ENCODE measurements at places on chromosomes 5 and 9. TPM values are rescaled to one million over a fixed set of nuclear protein-coding genes. Genes with fewer than 3 reads are reported as not detected.

Gene MLANA
- total RNA-seq, result not detected

Gene ALDH1A1
- not detected for total RNA-seq

DNA sequence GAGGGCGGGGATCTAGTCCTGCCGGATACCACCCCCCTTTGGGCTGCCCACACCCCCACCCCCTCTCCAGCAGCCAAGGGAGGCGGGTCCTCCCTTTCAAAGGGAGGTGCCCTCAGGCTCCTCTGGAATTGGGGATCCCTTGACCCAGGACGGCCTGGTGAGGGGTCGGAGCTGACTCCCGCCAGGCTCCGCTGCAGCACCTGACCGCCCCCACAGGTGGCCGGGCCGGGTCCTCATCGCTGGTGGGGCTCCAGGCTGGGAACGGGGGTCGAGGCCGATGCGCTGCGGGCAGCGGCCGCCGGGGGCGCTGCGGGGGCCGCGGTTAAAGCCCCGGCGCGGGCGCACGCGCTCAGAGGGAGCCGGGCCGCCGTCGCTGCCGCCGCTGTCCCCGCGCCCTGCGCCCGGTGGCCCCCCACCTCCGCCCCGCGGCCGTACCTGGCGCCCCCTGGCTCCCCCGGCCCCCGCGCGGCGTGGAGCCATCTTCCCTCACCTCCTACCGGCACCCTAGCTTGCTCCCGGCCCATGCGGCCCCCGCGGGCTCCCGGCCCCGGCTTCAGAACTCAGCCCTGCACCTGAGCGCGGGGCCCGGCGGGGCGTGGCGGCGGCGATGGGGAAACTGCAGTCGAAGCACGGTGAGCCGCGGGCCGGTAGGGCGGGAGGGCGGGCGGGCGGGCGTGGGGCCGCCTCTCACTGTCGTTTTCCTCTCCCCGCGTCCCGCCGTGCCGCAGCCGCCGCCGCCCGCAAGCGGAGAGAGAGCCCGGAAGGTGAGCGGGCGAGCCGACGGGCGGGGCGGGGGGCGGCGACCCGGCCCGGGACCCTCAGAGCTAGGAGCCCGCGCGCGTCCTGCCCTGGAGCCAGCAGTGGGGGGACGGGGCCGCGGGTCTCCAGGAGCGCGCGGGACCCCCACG, at the start of gene NKD2:
TSS of gene NKD2 (plus strand) at position 352 of the 908 bp plus-strand sequence. CDS start at position 608, 256 bp downstream.
- DNase-seq, result peak; percentile 47

DNA sequence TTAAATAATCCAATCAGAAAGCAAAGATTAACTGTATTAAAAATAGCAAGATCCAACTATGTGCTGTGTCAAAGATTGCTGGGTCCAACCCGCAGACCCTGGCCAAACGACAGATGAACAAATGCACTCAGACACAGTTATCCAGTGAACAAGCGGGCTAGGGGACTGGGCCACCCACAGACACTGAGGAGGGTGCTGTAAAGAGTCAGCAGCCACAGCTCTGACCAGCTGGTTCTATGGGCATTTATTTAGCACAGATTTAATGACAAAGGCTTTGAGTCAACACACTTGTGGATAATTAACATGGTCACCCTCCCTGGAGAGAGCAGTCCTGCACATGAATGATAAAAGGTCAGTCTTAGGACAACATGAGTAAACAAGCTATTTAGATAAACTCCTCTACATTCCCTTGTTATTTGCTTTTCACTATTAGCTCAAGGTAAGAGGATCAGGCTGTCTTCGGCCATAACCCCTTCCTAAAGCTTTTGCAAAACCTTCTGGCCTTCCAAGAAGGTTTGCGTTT, 424.9 kb downstream of the HINT1 start:
- no peak for DNase-seq

Gene TAF11L10
- total RNA-seq, result not detected

GRCh38 chr9:35285731-35286130, 123.9 kb downstream of the UNC13B start:
- DNase-seq, result no peak

Gene WDR38
- total RNA-seq, result not detected

DNA sequence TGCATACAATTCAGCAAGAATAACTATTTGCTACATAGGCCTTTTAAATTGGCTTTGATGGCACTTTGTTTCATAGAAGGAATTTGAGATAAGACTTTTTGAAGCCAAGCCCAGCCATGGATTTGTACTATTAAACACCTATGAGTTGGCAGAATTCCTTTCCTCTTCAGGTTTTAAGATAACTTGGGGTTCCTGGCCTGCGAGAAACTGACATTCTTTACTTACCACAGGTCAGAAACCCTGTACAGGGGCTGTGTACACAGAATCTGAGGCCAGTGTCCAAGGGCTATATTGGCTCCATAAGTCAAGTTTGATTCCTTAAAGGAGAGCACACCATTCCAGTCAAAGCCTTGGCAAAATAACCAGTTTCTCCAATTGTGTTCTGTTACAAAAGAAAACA, 10.8 kb upstream of the BTNL3 start:
- DNase-seq, result no peak

Gene UBE2QL1
- not detected for total RNA-seq

Gene HDHD3
- total RNA-seq, result 14.0 TPM

DNA sequence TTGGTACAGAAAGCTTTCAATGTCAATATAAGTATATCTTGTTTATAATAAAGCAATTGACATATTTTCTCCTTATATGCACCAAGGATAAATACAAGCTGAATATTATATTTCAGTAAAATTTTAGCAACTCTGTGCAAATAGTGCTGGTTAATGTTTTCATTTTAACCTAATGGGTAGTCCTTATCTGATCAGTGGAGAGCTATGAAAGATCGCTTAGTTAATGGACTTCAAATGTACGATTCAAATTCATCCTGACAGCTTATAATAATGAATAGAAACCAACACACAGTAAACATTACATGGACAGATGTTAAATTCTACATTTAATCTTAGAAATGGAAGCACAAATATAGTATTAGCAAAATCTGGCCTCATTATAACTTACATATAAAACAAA, 1495.2 kb upstream of the C9orf72 start:
- no peak for DNase-seq

Gene FOXD4L6
- not detected for total RNA-seq

GRCh38 chr5:181069767-181070491, 29.9 kb downstream of the BTNL9 start:
- DNase-seq, result no peak

- DNase-seq, result no peak
These were observed 1.8 kb downstream of the SKP2 start for GRCh38 chr5:36153726-36154125.

Gene CDKN2AIPNL
- total RNA-seq, result 31.3 TPM

- DNase-seq, result no peak
These were observed 59.2 kb upstream of the TRAF1 start for GRCh38 chr9:120985819-120986222.

DNA sequence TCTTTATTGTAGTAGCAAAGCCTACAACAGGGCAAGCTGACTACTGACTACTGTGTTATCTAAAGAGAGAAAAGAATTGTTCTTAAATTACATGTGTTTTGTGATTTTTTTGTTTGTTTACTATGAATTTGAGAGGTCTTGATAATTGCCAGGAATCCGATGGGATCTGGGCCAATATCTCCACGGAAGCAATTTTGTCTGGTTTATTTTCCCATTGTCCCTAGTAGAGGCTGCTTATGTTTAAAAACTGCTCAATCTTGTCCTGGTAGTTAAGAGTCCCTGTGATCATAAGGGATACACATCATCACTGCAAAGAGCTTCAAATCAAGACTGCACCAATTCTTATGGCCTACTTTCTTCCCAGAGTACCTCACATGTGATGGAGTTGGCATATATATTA, 94.4 kb downstream of the GLDC start:
- DNase-seq, result no peak

DNA sequence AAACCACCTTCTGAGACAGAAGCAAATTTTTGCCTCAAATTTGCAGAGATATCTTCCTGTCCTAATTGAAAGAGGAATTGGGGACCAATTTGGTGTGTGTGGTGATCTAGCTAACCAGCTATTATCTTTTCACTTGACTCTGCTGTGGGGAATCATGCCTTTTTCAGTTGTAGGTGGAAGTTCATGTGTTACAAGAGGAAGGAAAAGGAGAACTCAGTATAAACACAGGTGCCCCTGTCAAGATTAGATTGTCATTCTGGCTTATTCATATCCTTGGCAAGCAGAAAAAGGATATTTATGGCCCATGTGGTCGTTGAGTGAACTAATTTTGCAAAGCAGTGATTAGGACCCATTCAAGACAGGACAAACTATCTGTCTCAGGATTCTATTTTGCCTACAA, 336.8 kb upstream of the SLC30A5 start:
- DNase-seq, result no peak

GRCh38 chr9:91170951-91171350, 190.8 kb downstream of the AUH start:
- no peak for DNase-seq

DNA sequence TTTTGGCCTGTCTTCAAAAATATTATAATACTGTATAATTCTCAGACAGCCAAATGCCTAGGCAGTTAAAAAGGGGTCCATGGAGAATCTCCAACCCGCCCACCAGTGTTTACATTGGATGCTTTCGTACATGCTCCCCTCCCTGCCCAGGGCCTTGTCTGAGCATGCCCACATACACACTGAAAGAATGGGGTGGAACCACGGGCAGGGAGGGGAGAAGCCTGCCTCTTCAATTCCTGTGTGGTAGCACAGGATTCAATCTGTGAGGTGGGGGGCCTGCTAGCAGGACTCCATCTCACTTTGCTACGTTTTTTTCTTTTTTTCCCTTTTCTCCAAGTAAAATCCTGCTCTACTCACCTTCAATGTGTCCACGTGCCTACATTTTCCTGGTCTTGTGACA, 314.7 kb upstream of the GRAMD2B start:
- no peak for DNase-seq

- no peak for DNase-seq
These were observed 6.5 kb downstream of the GLIS3 start for GRCh38 chr9:4293293-4293941.

Gene DRD1
- not detected for total RNA-seq

GRCh38 chr5:74094782-74095108, 468.7 kb downstream of the ARHGEF28 start:
- DNase-seq, result no peak

DNA sequence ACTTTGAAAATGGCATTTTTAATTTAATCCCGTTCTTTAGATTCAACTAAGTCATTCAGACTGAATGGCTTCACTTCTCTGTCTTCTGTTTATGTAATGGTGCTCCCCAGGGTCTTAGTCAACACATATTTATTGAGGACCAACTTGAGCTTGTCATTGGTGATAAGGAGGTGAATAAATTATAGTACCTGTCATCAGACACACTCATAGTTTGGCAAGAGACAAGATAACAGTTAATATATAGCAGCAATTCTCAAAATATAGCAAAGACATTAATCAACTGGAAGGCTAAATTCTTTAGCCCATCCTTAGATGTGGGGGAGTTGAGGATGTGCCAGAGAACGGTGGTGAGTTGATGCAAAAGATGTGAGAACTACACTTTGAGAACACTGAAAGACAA, 78.4 kb downstream of the MACIR start:
- DNase-seq, result no peak

Gene COL23A1
- 0.68 TPM for total RNA-seq

DNA sequence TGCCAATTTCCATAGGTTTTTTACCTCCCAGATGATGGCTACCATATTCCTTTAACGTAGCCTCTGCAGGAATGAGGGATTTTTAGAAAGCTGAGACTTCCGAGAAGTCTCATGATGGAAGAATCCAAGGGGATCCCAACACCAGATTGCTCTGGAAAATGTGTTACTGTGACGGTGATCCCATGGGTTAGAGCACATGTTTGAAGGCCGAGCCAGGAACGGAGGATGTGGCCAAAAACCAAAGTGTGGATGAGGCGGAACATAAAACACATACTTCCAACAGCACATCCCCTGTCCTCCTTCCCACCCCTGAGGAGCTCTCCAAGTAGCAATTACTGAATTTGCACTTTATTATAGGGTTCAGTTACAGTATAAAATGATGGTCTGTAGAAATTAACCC, 82.6 kb downstream of the GPR21 start:
- DNase-seq, result no peak

Gene UGCG
- 25.4 TPM for total RNA-seq

- DNase-seq, result no peak
These were observed 117.9 kb downstream of the MELK start for GRCh38 chr9:36690412-36691168.
